ENCODE measurements at places on chromosomes 16 and 17. TPM values are rescaled to one million over a fixed set of nuclear protein-coding genes. Genes with fewer than 3 reads are reported as not detected.

C16orf96 gene
- total RNA-seq = 0.13 TPM

NLRC3 gene
- 18.5 TPM for total RNA-seq

NPEPPS gene
- 140 TPM for total RNA-seq

CEP112 gene
- 3.8 TPM for total RNA-seq

EVPLL gene
- total RNA-seq = not detected
